ENCODE measurements at places on chromosomes 5 and 9. TPM values are rescaled to one million over a fixed set of nuclear protein-coding genes. Genes with fewer than 3 reads are reported as not detected.

DNA sequence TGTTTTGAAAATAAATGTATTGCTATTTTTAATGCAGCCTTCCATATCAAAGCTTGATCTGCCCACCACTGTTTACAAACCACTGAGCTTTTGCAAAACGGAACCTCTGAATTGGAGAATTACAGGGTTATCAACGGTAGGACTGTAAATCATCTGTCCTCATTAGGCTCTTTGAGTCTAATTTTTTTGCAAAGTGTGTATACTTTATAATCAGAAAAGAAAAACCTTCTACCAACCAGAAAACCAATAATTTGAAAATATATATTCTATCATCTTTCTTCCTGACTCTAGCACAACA is 6.8 kb upstream of the SLC2A8 start:
- no peak for DNase-seq

DNA sequence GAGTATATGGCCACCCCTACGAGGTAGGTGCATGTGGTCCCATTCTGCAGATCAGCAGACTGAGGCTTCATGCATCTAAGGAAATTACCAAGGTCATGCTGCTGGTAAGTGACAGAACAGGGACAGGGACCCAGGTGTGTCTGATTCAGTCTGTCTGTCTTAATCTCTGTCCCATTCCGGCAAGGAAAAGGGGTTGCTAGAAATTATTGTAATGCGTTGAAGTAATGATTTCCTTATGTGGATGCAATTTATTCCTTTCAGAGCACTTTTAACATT is 76.8 kb downstream of the AMBP start:
- no peak for DNase-seq

- DNase-seq = no peak
Measured at GRCh38 chr5:10056228-10056760, 193.4 kb downstream of the ATPSCKMT start.

The COL23A1 gene
- total RNA-seq = not detected

DNA sequence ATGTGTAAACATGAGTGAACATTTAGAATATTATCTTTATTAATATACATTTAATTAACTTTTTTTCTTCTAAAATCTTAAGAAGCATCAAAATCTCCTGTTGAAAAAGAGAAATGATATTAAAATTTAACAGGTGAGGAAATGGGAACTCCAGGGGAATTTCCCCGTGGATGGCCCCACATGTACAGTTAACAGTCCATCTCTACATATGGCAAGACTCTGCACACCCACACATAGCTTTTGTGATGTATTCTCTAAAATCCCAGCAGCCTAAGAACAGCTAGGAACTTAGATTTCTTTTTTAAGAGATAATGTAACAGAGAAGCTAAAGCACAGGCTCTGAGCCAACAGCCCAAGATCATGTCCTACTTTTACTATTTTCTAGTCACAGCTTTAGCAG is 556.3 kb upstream of the RGMB start:
- no peak for DNase-seq

- no peak for DNase-seq
Measured at GRCh38 chr9:120071760-120072159, 508.2 kb downstream of the CDK5RAP2 start.

The AJM1 gene
- total RNA-seq = 1.8 TPM

- peak; percentile 44 for DNase-seq
Measured at GRCh38 chr5:180785794-180786221, 16.8 kb downstream of the MGAT1 start.

- DNase-seq = no peak
Measured at GRCh38 chr5:9473624-9474023, 72.3 kb downstream of the SEMA5A start.

GRCh38 chr5:145925353-145925752 is 11.0 kb upstream of the SH3RF2 start:
- DNase-seq = peak; percentile 98

The SAXO1 gene
- total RNA-seq = 0.17 TPM

DNA sequence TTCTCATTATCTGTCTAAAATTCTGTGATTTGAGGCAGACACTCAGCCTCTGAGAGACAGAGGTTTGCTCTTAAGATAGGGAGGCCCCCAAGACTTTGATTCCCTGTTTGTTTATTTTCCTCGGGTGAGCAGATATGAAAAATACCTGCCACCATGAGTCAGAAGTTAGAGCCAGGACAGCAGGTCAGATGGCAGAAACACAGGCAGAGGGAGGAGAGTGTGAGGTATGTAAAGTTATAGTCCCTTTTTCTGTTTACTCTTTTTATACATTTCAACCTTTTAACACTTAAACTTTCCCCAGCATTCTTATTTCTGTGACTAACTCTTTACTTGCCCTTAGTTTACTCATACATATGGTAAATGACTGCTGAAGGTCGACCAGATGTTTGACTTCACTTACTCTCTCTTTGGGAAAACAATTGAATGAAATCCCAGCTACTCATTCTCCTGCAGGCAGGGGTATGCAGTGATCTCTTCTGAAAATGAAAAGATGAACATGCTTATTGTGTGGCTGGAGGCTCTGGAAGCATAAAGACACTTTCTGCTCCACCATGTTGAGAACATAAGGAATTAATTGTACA is 383.8 kb downstream of the NTRK2 start:
- DNase-seq = no peak

- no peak for DNase-seq
Measured at GRCh38 chr5:93154535-93154934, 426.5 kb downstream of the NR2F1-AS1 start.

The LVRN gene
- total RNA-seq = 0.17 TPM

- DNase-seq = no peak
Measured at GRCh38 chr5:152523964-152524363, 118.9 kb upstream of the NMUR2 start.

GRCh38 chr9:114551750-114552685 is 35.6 kb upstream of the ATP6V1G1 start:
- peak; percentile 98 for DNase-seq

The LMX1B gene
- total RNA-seq = not detected

The SLCO6A1 gene
- total RNA-seq = not detected

DNA sequence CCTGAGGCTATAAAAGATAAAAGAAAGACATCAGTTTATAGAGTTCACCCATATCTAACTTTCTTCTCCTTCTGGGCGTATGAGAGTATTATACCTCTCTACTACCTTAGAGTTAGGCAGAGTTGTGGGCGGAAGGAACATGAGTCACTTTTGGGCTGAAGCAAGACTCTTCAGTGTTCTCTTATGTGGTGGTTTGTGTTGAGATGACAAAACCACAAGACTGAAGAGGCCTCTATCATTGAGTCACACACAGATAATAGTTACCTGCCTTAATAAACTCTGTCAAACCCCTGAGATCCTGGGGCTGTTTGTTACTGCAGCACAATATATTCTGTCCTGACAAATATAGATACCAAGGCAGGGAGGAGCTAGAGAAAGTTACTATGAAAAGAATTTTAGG is 184.2 kb downstream of the EFNA5 start:
- peak; percentile 80 for DNase-seq

GRCh38 chr9:4131946-4132345 is 167.9 kb downstream of the GLIS3 start:
- no peak for DNase-seq

DNA sequence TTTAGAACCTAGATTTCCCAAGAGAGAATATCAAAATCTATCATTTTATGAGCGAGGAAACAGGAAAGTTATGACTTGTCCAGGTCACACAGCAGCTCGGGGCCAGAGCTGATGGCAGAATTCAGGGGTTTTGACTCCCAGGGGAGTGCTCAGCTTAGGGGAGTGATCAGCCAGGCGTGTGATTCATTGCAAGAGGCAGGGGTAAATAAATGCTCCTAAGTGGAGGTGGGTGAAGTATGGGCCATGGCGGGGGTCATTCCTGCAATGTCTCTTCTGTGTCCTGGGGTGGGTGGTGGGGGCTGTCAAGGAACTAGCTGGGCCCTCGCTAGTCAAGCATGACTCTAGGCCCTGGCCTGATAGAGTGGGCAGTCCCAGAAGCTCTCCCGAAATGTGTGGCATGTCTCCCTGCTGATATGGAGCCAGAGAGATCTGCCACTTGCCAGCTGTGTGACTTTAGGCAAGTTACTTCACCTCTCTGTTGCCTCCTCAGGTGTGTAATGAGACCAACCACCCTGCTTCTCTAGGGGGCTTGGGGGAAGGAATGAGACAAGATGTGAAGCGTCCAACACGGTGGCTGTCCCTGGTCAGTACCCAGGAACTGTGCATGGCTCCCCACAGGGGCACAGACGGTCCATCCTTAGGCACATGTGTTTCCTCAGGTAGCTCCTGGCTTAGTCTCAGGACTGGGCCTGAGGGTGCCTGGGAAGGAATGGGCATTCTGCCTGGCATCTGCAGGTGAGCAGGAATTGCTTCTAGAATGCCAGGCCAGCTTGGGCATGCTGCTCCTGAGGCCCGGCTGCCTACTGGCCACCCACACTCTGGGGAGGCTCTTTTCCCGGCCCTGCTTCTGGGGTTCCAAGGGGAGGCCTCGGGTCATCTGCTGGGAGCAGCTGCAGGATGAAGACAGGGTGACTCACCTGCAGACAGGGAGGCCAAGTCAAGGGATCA is 36.5 kb upstream of the SH3PXD2B start:
- DNase-seq = no peak

The CDH6 gene
- total RNA-seq = 9.8 TPM

DNA sequence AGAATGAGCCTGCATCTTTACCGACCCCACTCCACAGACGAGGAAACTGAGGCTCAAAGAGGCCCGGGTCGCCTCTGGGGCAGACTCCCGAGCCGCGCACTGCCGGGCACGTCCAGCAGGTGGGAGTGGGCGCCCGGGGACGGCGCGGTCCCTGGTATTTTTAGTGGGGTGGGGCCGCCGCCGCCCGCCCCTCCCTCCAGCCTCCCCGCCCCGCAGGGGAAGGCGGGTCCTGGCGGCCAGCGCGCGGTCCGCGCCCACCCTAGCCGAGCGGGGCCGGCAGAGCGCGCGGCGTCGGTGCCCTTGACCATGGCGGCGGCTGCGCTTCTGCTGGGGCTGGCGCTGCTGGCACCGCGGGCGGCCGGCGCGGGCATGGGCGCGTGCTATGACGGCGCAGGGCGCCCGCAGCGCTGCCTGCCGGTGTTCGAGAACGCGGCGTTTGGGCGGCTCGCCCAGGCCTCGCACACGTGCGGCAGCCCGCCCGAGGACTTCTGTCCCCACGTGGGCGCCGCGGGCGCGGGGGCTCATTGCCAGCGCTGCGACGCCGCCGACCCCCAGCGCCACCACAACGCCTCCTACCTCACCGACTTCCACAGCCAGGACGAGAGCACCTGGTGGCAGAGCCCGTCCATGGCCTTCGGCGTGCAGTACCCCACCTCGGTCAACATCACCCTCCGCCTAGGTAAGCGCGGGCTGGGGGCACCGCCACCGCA is at the start of gene LAMC3:
LAMC3 (plus strand) TSS at position 266 of the 710 bp plus-strand sequence; CDS start at position 307, 41 bp downstream.
- no peak for DNase-seq

- DNase-seq = no peak
Measured at GRCh38 chr5:130624805-130625204, 540.3 kb downstream of the HINT1 start.

The VCP gene
- 220 TPM for total RNA-seq

The AFAP1L1 gene
- total RNA-seq = 9.5 TPM
